ENCODE measurements at places on chromosomes 11 and 22.

DNA sequence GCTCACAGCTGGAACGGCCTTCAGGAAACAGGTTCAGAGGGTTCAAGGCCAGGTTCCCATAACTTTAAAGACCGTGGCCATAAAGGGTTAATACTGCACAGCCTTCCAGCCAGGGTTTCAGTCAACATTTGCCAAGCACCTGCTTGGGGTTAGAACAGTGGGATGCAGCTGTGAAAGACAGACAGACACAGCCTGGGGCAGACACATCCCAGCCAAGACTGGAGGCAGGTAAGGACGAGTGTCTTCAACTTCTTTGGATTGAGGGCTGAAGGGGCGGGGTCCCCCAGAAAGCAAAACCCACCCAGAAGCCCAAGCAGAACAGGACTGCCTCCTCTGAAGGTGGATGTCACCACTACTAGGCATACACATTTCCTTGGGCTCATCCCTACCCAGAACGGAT is 14.3 kb downstream of the ARFGAP2 start:
- DNase-seq: no peak

- DNase-seq: no peak
These were observed 64.2 kb upstream of the KCNQ1OT1 start for GRCh38 chr11:2763984-2764383.

DNA sequence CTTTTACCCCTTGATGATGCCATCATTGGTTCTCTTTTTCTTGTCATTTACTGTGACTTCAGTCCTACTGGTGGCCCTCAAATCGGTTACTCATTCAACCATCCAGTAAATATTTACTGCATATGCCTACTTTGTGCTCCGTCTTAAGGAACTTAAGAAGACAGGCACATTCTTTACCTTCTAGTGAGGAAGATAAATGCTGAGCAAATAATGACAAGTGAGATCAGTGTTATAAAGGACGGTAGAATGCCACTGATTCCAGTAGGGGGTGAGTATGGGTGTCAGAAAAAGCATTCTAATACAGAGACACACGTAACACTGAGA is 1.6 kb downstream of the ANKRD42 start:
- no peak for DNase-seq

DNA sequence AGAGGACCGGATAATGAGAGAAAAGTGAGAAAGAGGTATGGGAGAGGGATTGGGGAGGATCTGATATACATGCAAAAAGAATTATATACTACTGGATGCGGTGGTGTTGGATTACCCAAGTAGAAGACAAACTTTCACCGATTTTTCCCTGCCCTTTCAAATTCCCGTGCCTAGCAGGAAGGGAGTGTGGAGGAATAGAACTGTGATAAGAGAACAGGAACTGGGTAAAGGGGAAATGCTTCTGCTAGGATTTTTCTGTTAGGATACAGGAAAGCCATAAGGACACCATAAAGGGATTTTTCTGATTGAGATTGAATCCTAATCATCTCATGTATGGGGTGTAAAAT is 480 bp upstream of the MTMR2 start:
- DNase-seq: no peak

DNA sequence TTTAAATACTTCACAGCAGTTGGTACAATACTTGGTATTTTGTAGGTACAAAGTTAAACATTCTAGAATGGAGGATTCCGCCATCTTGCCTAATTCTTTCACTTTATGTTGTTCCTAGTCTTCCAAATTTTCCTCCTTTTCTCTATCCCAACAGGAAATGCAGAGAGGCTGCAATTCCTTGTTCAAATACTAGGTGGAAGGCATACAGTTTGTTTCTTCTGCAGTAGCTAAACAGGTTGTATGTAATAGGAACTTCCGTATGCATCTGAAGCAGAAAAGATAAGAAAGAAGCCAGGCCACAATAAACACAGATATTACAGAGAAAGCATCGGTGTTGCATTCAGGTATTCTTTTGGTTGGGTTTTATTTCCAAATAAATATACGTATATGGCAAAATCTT is 186.4 kb upstream of the MTMR2 start:
- DNase-seq: no peak

- no peak for DNase-seq
These were observed 87.6 kb upstream of the PICALM start for GRCh38 chr11:86156397-86156955.

- no peak for DNase-seq
These were observed 36.9 kb upstream of the LINC01488 start for GRCh38 chr11:69444381-69445130.

- DNase-seq: no peak
These were observed 40.6 kb upstream of the TUB start for GRCh38 chr11:8040261-8040920.

DNA sequence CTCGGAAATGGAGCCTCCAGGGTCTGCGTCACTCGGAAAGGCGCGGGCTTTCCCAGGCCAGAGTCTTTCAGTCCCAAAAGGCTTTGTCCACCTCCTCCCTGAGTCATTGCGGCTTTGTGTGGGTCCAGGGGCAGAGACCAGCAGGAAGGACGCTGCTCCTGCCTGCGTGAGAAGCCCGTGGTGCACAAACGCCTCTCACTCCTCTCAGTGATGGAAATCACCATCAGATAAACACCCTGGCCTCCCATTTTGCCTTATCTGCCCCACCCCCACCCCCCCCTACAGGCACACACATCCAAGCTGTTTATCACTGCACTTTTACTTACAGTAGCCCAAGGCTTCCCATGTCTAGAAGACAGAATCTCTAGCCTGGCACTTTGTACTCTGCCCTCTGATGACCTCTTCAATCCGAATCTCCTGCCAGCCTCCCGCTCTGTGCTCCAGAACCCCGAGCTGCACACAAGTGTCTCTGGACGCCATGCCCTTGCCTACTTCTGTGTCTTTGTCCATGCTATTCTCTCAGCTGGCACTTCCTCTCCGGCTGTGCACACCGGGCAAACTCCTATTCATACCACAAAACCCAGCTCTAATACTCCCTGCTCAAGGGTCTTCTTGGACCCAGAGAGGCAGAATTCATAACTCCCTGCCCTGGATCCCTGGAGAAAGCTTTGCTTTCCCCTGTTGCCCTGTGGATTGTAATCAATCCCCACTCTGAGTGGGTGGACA is 954.6 kb downstream of the TBC1D22A start:
- no peak for DNase-seq

GRCh38 chr11:111549196-111549868 is 8.8 kb downstream of the LAYN start:
- DNase-seq: no peak

DNA sequence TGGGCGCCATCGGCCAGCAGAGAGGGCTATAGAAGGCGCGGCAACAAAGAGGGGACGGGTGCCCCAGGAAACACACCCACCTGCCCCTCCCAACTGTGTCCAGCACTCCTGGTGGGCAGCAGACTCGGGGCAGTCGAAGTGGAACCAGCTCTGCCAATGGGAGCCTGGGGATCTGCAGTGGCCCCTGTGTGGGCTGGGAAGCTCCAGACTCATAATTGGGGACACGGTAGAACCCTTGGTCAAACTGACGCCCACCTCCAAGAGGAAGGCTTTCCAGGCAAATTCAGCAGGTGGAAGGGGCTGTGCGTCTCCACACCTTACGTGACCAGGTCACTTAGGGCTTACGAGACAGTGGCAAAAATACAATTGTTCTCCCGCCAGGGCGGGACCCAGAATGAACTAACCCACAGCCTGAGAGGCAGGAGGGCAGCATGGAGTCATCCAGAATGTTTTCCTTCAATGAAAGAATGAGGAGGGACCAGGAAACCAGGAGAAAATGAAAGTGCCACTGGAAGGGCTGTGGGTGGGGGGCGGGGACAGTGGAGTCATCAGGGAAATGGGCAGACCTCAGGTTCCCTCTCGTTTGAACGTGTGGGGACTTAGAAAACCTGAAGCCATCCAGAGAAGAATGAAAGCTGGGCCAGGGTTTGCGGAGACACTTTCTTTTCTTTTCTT is 53.2 kb upstream of the SHANK2 start:
- DNase-seq: no peak

- no peak for DNase-seq
These were observed 512.2 kb upstream of the ARHGAP42 start for GRCh38 chr11:100174881-100175280.

DNA sequence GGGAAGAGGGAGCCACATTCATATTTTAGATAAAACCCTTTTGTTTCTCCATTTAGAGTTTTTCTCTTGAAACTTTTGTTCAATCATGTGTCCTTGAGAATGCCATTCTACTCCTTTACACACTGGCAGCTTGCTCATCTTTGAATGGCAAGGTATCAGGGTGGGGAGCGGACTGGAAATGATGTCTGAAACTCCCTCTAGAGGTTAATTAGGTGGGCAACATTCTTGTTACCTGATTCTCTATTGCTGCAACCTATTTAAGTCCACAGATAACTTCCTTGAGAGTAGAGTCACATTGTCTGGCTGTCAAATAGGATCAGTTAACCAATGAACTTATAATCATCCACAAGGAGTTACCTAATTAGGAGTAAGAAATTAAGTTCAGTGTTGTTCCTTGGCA is 533.6 kb upstream of the API5 start:
- DNase-seq: no peak

- no peak for DNase-seq
These were observed 196.3 kb upstream of the NARS2 start for GRCh38 chr11:78770931-78771330.

GRCh38 chr11:46302866-46303265 is 25.4 kb downstream of the CREB3L1 start:
- no peak for DNase-seq

DNA sequence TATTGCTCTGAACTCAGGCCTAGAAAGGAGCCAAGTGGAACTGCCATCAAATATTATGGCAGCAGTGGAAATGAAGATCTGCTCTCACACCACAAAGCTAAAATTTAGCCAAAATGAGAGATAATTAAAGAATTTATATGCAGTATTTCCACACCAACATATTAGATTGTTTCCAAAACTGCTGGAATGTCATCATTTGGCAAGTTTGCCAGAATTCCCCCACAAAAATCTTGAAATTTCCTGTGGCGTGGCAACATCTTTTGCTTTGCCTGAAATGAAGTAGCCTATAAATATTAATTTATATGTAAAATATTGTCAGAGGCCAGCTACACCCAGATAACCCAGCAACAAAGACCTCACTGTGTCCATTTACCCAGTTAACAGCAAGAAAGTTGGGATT is 13.8 kb downstream of the C11orf71 start:
- no peak for DNase-seq

- no peak for DNase-seq
These were observed 10.7 kb downstream of the CBX6 start for GRCh38 chr22:38861170-38861876.

DNA sequence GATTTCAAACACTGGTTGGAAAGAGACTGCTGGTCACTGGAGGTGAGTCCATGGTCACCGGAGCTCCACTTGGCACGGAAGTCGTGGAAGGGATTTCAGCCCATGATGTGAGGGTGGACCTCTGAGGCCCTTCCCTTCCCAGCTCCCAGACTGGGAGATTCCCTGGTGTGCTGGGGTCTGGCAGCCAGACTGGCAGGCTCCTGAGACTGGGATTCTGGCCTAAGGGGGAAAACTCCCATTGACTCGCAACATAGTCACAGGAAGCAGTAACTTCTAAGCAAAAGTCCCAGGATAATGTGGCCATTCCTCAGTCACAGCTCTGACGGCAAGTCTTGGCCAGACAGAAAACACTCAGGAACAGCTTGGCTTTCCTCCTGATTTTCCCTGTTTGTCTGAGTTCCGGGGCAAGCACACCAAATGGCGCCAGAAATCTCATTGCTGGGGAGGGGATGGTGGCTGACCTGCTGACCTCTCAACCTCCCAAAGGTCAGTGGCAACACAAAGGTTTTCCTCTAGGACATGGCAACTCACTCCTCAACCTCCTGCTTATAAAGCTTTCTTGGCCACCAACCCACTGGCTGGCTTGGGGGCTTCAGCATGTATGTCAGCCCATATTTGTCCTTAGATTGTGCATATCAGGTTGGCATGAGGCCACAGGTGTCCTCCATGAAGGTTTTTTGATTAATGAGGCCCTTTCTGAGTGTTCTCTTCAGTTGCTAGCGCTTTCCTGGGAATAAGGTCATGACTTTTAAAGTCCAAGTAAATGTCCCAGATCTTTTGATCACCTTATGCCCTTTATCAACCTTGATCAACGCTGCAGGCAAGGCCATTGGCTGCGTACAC is 99.5 kb downstream of the CCDC81 start:
- no peak for DNase-seq

GRCh38 chr11:99766811-99767210 is 746.1 kb downstream of the CNTN5 start:
- DNase-seq: no peak

- no peak for DNase-seq
These were observed 468 bp downstream of the DDIAS start for GRCh38 chr11:82901922-82902485.

GRCh38 chr22:44730490-44731356 is 21.7 kb upstream of the ARHGAP8 start:
- no peak for DNase-seq

- DNase-seq: no peak
These were observed 12.5 kb downstream of the FLRT1 start for GRCh38 chr11:64048042-64048854.

DNA sequence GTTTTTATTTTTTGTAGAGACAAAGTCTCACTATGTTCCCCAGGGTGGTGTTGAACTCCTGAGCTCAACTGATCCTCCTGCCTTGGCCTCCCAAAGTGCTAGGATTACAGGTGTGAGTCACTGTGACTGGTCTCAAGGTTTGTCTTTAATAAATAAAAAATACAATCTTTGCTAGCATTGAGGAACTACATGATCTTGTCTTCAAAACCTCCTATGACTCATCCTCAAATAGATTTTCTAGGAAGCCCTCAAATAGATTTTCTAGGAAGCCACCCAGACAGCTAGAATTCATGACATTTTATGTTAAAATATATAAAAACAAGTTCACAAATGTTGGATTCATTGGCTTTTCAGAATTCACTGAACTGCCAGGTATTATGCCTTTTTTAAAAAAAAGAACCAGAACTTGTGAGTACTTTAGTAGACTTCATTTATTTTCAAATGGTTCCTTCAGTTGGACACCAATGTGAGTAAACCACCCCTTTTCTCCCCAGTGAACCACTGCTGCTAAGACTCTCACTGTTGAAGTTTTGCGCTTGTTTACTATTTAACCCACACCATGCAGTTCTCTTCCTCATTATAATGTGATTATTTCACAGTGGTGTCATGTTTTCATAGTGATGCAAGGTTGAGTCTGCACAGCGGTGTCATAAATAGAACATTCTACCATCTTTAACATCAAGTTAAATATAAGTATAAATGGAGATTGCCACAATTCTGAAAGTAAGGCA is 303.9 kb downstream of the CASP12 start:
- no peak for DNase-seq

DNA sequence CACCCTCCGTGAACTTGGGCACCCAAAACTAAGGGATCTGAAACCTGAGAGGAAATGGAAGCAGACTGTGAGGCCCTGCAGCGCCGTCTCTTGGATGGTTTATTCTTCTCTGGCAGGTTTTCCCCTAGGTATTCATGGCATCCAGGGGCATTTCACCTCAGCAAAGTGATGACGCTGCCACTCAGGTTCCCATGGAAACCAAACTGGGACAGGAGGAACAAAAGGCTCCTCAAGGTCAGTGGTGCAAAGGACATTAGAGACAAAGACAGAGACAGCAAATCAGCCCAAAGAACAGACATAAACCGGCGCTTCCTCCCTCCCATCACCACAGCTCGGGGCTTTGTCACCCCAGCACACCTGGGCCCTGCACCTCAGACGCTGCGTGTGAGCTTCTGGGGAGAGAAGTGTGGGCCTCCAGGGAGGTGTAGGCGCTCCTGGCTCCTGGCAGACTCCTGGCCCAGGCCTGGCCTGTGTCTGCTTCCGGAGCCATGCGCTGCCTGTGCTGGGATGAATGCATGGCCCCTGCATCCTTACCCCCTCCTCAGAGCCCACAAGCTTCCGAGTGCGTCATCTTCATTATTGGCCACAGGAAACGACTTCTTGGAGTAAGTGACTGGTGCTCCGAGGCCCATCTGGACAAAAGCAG is 5.9 kb downstream of the TP53AIP1 start:
- no peak for DNase-seq
